Hematopoietic multipotent progenitor cell treated with erythropoietin and hydrocortisone succinate and interleukin-3 and kit ligand, for 8 days (in vitro differentiated cells): ENCODE measurements at places on chromosomes 12 and 14.
A peak's percentile ranks its signal among the peaks of the same experiment; 100 is the strongest.

GRCh38 chr14:79740066-79740601 lies 471.2 kb downstream of the DIO2 start:
- DNase-seq = no peak

GRCh38 chr12:46963191-46963590 lies 116.2 kb upstream of the PCED1B start:
- DNase-seq = no peak

GRCh38 chr14:102541771-102542170 lies 32.2 kb upstream of the ANKRD9 start:
- no peak for DNase-seq

DNA sequence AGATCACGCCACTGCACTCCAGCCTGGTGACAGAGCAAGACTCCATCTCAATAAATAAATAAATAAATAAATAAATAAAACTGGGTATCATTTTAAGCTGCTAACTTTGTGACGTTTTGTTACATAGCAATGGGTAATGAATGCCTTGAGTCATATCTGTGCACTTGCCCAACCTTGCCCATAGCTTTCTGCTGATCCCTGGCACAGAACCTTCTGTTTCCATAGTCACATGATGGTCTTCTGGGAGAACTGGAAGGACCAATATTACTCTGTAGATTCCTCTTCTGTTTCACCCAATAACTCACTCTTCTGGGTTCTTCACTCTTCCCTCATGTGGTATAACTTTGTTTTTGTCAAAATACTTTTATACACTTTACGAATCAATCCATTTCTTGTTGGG lies 140.8 kb downstream of the SCARB1 start:
- no peak for DNase-seq

DNA sequence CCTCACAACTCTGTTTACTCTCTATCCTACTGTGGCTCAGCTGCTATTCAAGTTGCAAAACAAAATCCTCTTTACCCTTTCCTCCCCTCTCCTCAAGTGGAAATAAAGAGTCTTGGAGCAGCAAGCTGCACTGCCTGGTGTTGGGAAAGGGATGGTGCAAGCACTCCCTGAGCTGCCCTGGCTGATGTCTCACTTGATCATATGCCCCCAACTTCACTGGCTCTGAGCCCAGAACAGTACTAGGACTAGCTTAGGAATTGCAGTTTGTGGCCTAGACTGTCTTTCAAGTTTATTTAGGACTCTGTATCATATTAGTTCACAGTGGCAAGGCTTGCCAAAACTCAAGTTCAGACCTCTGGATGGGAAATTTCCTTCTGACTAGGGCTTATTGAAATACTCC lies 1683.8 kb upstream of the SEL1L start:
- no peak for DNase-seq

- DNase-seq = no peak
These were observed 19.1 kb upstream of the COL2A1 start for GRCh38 chr12:48023386-48023785.

GRCh38 chr12:115972241-115972640 lies 305.3 kb downstream of the MED13L start:
- DNase-seq = no peak

- no peak for DNase-seq
These were observed 43.8 kb downstream of the ALDH1L2 start for GRCh38 chr12:105040476-105040875.

DNA sequence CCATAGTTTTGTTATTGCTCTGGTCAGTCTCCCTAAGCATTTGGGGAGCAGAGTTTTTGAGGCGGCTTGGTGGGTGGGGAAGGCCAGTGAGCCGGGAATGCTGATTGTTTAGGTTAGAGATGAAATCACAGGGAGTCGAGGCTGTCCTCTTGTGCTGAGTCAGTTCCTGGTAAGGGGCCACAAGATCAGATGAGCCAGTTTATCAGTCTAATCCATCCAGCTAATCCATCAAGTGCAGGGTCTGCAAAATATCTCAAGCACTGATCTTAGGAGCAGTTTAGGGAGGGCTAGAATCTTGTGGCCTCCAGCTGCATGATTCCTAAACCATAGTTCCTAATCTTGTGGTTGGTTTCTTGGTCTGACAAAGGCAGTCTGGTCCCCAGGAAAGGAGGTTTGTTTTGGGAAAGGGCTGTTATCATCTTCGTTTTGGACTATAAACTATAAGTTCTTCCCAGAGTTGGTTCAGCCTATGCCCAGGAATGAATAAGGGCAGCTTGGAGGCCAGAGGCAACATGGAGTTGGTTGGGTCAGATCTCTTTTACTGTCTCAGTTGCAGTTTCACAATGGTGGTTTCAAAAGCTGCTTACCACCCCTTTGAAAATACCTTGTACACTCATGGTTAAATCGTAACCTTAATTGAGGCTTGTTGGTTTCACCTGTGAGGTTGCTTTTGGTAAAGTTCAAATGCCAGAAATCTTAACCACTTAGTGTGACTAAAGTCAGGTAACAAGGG lies 33.6 kb upstream of the HIGD1C start:
- no peak for DNase-seq

GRCh38 chr12:86137936-86138335 lies 118.3 kb downstream of the MGAT4C start:
- DNase-seq = no peak

DNA sequence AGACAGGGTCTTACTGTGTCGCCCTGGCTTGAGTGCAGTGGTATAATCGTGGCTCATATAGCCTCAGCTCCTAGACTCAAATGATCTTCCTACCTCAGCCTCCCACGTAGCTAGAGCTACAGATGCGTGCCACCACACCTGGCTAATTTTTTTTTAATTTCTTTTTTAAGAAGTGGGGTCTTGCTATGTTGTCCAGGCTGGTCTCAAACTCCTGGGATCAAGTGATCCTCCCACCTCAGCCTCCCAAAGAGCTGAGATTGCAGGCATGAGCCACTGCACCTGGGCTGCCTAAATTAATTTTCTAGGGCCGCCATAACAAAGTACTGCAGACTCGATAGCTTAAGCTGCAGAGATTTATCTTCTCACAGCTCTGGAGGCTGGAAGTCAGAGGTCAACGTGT lies 9.1 kb downstream of the LTBR start:
- DNase-seq = no peak

GRCh38 chr14:87052646-87053225 lies 940.2 kb downstream of the GALC start:
- no peak for DNase-seq

- DNase-seq = no peak
These were observed 511.8 kb upstream of the FOXG1 start for GRCh38 chr14:28254768-28255167.

GRCh38 chr14:60396718-60397343 lies 89.0 kb downstream of the C14orf39 start:
- DNase-seq = no peak

GRCh38 chr12:101829639-101830366 lies 956 bp downstream of the GNPTAB start:
- peak; percentile 35 for DNase-seq

DNA sequence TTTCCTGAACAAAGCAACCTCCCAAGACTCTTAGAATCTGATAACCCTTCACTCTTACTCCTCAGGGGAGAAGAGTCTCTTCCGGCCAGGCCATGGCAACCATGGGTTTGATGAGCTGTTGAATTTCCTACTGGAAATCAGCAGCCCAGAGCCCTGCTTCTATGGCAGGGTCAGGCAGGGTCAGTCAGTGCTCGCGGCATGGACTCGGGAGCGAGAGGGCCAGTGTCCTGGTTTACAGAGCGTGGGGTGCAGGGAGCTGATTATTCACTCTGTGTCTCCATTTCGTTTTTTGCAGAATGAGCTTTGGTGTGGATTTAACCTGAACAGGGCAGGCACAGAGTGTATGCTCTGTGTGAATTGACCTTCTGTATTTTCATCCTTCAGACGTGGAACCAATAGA lies 340.6 kb upstream of the SFSWAP start:
- no peak for DNase-seq

DNA sequence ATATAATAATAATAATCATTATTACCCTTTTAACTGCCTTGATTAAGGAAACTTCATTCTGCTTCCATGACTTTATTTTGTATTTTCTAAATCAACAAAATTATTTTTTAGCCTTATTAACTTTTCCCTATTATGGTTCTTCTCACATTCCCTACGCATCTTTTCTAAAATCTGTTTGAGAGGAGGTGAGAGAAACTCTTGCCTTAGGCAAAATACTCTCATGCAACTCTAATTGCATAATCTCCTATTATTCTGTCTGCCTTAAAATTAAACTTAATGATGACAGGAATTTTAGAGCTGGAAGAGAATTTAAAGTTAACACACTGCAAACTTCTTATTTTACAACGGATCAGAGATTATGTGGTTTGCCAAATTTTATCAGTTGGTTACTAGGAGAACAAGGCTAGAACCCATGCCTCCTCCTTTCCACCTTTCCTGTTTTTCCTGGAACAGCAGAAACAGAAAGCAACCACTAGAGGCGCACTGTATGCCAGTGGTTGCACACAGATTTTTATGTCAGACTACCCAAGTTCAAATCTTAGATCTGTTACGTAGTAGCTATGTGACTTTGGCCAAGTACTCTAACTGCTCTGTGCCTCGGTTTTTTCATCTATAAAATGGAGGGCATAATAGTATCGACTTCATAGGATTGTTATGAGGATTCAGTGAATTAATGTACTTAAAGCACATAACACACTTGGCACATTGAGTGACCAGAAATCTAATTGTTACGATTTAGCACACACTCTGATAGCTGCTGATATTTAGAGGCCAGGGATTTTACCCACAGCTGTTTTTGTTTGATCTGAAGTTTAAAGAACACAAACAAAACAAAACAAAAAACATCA lies 4.3 kb upstream of the BRMS1L start:
- DNase-seq = peak; percentile 56

- DNase-seq = no peak
These were observed 199.8 kb downstream of the RBM19 start for GRCh38 chr12:113766131-113766878.
